ENCODE measurements at places on chromosomes 7 and 10.

GRCh38 chr10:129901389-129902006 is 62.6 kb downstream of the EBF3 start:
- DNase-seq: no peak

- no peak for DNase-seq
These were observed 11.7 kb downstream of the POLL start for GRCh38 chr10:101576211-101576863.

GRCh38 chr7:44144968-44145478 is 3.9 kb upstream of the MYL7 start:
- DNase-seq: no peak

GRCh38 chr10:122457934-122458333 is 3.4 kb upstream of the HTRA1 start:
- no peak for DNase-seq

DNA sequence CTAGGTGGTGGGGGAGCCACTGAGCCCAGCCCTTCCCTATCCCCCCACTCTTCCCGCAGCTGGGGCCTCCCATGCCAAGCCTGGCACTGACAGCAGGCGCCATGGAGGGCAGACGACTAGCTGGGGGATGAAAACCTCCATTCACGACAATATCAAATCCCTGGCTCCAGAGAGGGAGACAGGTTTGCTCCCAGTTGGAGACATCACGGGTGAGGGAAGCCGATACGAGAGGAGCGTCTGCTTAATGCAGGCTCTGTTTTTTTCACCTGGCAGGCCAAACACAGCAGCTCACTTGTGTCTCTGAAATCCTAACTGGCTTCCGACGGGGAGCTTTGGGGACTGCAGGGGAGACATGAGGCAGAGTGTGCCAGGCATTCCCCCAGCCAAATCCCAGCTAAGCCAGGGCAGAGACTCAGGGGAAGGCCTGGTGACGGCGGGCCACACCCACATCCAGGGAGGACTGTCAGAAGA is 307.4 kb upstream of the ZMIZ1 start:
- no peak for DNase-seq

GRCh38 chr7:44384586-44385433 is 59.4 kb upstream of the CAMK2B start:
- DNase-seq: no peak

- DNase-seq: no peak
These were observed 46.2 kb upstream of the FEZF1 start for GRCh38 chr7:122350701-122351100.

DNA sequence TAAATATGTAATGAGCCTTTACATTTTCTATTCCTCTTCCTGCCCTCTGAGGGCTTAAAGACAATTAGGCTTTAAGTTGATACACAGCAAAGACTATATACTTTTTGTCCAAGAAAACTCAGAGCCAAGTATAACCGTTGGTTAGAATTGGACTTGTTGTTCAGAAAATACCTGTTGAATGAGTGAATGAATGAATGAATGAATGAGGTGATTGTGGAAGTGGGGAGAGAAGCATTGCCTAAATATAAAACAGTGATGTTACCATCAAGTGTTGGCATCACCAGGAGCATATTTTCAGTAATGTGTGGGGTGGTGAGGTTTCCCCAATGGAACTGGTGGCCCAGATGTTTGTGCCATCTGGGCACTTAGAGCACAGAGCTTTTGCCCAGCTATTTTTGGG is 106.9 kb downstream of the AOAH start:
- DNase-seq: no peak

DNA sequence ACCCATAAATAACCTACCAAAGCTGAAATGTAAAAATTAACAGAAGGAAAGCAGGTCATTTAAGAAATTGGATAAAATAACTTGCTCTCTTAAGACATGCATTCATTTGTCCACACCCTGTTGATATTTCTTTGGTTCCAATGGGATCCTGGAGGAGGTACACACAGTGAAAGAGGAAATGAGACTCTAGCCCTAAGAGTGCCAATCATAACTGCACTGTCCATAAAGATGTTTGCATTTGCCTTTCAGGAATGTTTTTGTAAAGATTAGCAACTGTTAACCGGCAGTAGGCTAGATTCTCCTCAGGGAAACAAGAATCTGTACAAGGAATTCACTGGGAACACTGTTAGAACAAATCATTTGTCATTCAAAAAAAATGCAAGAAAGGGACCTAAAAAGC is 61.0 kb downstream of the MEOX2 start:
- peak; percentile 17 for DNase-seq

GRCh38 chr10:4824791-4825310 is 1.2 kb upstream of the AKR1E2 start:
- DNase-seq: no peak

DNA sequence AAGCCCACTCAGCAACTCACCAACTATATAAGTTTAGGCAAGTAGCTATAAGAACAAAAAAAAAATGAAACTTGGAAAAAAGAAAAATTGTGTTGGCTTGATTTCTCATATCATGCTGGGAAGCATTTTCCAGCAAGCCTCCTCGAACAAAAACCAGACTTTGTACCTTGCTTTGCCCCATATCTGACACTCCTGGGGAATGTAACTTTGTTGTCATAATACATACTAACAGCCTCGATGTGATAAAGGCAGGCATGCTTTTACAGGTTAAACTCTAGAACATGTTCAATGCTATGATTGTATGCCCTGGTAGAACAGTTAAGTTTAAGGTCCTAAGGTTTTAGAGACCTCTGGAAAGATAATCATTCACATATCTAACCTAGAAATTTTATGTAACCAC is 11.6 kb downstream of the CFAP43 start:
- no peak for DNase-seq

DNA sequence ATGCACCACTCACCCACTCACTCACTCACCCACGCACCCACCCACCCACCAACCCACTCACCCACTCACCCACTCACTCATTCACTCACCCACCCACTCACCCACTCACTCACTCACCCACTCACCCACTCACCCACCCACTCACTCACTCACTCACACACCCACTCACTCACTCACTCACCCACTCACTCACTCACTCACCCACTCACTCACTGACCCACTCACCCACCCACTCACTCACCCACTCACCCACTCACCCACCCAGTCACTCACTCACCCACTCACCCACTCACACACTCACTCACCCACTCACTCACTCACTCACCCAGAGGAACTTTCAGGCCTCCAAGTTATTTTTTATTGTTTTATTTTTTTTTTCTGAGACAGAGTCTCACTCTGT is 93.1 kb upstream of the MKI67 start:
- no peak for DNase-seq

DNA sequence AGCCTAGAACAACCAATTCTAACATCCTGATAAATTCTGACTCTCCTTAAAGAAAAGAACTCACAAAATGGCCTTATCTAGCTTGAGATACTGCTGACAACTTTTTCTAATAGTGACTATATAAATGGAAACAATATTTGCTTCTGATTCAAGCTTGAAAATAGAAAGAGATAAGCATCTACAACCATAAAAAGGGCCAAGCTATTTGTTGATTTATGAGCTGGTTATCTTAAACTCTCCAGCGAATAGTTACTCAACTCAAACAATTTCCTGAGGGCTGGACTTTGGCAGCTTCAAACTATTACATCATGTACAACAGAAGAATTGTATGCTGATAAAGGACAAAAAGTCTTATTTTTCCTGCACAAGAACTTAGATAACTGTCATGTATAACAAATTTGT is 4.6 kb downstream of the USP54 start:
- peak; percentile 42 for DNase-seq

DNA sequence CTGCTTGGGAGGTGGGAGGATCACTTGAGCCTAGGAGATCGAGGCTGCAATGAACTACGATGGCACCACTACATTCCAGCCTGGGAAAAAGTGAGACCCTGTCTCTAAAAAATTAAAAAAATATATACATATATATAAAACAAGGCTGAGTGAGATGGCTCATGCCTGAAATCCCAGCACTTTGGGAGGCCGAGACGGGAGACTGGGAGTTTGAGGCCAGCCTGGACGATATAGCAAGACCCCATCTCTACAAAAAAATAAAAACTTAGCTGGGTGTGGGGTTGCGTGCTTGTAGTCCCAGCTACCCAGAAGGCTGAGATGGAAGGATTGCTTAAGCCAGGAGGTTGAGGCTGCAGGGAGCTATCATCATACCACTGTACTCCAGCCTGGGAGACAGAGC is 87.6 kb downstream of the CARD11 start:
- no peak for DNase-seq

- no peak for DNase-seq
These were observed 1.6 kb upstream of the HTRA1 start for GRCh38 chr10:122459561-122460273.

GRCh38 chr10:133088956-133089800 is 1.5 kb downstream of the ADGRA1 start:
- DNase-seq: no peak

GRCh38 chr10:51672039-51672535 is 27.3 kb downstream of the CSTF2T start:
- no peak for DNase-seq

- DNase-seq: peak; percentile 16
These were observed 234.5 kb downstream of the PARD3 start for GRCh38 chr10:34580643-34581042.

DNA sequence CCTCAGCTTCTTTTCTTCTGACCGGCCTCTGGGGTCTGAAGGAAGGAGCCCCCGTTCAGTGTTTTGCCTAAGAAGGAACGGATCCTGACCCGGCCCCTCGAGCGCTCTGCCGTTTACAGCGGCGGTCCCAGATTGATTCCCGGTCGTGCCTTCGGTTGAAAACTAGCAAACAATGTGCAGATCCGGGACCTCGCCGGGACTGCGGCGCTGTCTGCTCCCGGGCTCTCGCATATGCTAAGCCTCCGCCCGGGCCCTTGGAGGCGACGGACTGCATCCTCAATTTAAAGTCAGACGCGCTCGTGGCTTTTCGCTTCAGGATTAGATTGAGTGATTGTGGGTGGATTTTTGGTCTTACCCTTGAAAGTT is 559 bp downstream of the DBF4 start:
- peak; percentile 55 for DNase-seq

DNA sequence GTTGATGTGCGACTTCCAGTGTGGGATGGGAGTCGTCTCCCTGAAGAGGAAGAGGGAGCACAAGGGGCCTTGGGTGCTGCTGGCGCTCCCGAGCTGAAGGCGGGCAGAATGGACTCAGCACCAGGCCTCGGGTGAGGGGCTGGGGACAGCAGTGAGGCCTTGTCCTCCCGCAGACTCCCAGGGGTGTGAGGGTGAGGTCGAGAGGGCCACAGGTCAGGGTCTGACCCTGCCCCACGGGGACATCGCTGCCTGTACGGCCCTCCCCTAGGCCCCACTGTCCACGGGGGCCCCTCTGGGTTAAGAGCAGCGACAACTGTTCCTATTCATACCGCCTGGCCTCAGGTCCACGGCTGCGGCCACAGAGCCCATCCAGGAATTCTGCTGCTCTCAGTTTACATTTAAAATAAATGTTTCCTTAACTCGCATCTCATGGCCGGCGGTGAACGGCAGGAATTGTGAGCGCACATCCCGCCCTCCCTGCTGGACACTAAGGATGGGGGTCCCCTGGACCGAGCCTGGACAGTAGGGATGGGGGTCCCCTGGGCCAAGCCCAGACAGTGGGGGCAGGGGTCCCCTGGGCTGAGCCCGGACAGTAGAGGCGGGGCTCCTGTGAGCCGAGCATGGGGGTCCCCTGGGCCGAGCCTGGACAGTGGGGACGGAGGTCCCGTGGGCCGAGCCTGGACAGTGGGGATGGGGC is 61.7 kb downstream of the PDGFA start:
- no peak for DNase-seq

- DNase-seq: no peak
These were observed 60.8 kb downstream of the GDI2 start for GRCh38 chr10:5752301-5752871.

DNA sequence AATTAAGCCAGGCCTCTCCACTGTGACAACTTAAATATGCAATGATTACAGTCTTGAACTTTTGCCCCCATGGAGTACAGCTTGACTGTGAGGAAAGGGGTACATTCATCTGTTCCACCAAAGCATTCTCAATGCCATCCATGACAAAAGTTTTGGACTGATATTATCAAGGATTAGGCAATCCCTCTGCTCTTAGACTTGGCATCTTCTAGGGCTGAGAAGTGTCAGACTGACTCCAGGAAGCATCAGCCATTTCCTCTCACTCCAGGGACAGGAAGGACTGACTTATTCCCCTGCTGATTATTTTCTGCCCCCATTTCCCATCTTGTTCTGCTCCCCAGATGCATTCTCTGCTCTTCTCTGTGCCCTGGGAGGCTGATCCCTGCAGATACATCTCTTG is 69.7 kb downstream of the ZNF365 start:
- no peak for DNase-seq

- DNase-seq: no peak
These were observed 108.2 kb downstream of the AASS start for GRCh38 chr7:122035876-122036275.

- DNase-seq: no peak
These were observed 135.8 kb downstream of the KMT2E start for GRCh38 chr7:105149827-105150226.

Data from T47D (cell line).